Keratinocyte (primary cell): ENCODE measurements at places on chromosomes 7 and 10.

DNA sequence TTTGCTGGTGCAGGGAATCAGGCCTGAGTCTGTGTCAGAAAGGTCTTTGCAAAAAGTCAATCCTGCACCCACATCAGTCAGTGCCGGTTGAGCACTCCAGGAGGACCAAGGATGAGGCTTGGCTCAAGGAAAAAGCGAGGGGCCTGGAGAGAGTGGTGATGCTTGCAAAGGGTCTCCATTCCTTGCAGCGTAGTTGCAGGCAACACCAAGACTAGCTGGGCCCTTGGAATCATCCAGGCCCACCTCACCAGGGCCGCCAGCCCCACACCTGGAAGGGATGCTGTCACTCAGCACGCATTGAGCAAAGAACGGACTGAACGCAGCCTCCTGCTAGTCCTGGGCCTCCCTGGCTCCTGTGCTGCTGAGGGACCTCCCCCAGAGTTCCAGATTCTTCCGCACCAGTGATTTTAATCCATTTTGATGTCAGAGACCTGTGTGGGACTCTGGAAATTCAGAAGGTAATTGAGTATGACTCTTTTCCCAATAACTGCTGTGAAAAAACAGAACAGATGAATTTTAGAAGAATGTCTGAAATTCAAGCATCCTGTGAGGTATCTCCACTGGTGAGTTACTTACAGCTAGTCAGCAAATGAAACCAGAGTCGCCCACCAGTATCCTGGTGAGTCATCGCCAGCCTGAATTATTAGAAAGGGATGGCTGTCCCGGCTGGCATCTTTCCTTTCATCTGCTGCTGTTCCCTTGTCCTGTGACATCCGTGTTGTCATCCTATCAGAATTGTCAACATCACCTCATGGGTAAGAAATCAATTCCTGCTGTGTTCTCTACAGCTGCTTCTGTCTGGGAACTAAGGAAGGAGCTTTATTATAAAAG lies 150.8 kb upstream of the NPS start:
- DNase-seq: no peak

DNA sequence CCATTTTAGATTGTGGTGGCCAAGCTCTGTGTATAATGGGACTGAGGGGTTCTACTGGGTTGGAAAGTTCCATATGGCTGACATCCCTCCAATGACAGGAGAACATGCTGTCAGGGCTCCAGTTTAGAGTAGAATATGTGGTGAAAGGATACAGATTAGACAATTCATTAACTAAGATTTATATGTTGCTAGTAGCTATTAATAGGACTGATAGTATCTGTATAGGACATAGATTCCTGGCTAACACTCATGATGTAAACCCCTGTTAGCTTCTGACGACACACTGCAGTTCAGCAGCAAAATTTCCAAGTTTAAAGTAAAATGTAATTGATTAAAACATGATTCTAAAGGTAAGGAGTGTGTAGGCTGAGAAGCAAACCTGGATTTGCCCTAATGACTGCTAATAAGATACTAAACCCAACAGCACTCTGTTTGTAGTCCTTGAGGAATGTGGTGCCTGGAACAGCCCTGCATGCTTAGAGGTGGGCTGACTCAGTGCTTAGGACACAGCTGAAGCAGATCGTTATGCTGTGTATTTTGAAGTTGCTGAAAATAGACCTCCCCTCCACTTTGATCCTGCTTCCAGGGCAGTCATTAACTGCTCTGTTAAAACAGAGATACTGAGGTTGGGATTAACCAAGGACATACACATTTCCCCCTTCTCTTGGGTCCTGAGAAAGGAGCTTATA lies 1129.6 kb downstream of the SORCS3 start:
- DNase-seq: no peak

DNA sequence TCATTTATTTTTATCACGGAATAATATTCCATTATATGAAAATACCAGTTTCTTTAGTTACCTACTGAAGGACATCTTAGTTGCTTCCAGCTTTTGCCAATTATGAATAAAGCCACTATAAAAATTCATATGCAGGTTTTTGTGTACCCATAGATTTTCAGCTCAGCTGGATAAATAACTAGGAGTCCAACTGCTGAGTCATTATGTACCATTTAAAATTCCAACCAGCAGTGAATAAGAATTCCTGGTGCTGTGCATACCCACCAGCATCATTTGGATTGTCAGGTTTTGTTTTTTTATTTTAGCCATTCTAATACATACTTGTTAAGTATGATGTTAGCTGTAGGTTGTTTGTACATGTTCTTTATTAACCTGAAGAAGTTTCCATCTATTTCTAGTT lies 14.5 kb downstream of the FAM24B start:
- no peak for DNase-seq

DNA sequence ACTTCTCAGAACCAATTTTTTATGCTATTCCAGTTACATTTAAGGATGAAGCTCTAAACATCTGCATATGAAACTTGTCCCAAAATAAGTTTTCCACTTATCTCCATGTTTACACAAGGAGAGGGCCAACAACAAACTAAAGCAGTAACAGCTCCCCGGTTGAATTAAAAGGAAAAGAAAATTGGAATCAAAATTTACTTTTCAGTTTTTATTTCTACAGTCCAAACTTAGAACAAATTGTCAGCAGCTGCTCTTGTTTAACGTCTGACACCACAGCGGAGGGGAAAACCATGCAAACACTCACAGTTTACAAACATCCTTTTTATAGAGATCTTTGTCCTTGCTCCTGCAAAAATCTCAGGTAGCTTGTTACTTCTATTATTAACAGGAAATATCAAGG lies 101.3 kb downstream of the COL28A1 start:
- no peak for DNase-seq

DNA sequence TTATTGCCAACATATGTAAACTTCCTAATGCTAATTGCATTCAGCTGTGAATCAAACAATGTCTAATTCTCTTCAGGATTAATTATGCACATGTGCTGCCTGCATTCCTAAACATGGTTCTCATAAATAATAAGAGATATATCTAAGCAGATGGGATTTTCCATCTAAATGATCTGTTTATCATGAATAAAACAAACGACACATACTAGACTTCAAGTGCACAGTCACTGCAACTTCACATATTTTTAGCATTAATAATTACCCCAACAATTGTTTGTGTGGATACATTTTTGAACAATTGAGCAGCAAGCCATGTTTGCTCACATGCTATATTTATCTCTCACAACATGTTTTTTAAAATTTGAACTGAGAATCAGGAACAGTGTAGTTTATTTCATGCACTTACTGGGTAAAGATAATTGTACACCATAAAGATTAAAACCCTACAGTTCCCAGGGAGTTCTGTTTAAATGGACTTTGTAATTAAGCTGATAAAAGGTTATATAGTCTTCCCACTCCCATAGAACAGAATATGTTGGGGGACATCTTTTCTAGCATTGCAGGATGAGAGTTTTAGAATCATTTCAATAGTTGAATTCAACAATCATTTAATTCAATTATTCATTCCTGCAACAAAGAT lies 378.5 kb downstream of the MDFIC start:
- no peak for DNase-seq

DNA sequence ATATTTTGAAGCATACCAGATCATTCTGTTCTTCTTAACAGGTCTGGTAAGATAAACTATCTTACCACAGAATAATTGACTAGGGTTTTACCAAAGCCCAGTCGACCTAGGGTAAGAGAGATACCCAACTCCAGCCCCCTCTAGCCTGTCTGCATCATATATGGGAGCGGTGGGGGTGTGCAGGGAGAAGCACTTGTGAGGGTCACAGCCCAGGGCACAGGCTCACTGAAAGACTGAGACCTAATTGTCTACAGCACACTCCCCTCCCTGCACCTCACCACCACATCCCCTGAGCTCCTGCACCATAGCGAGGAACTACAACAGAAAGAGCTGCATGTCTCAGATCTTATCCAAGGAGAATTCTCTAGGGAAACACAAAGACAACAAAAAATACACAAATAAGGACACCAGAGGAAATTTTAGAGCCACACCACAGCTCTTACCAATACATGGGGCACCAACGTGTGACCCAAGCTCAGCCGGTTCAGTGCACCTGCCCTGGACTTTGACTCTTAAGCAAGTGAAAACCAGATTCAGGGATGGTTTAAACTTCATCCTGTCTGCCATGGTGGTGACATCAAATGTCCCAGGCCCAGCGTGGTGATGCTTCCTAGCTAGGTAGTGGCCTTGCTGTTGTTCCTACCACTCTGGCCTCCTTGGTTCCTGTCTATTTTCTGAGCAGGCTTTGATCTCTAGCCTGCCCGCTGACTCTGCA lies 150.8 kb downstream of the HERPUD2 start:
- DNase-seq: no peak

GRCh38 chr7:148695953-148696352 lies 2.8 kb upstream of the CUL1 start:
- no peak for DNase-seq

GRCh38 chr10:29914986-29915785 lies 144.2 kb downstream of the JCAD start:
- no peak for DNase-seq

DNA sequence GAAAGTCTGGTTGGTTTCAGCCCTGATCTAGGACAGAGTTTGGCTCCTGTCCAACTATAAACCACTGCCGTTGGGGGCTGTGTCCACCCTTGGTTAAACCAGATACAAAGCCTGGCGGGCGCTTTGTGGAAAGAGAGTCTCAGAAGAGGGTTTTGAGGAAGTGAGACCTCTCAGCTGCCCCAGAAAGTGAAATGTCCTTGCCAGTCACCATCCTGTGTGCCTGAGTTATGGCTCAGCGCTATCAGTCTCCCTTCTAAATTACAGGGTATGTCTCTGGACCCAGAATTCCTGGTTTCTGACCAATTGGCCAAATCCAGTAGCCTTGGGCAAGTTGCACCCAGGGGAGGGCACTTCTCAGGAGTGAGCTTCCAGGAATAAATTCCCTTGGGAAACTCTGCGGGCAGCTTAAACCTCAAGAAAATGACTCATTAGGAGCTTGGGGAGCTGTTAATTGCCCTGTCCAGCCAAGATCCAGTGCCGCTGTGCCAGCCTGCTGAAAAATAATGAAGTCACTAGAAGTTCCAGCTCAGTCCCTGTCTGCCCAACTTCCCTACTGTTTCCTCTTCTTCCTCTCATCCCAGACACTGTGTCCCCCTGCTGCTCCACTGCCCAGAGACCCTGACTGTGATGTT lies 66.7 kb upstream of the PDZD8 start:
- peak; percentile 58 for DNase-seq

DNA sequence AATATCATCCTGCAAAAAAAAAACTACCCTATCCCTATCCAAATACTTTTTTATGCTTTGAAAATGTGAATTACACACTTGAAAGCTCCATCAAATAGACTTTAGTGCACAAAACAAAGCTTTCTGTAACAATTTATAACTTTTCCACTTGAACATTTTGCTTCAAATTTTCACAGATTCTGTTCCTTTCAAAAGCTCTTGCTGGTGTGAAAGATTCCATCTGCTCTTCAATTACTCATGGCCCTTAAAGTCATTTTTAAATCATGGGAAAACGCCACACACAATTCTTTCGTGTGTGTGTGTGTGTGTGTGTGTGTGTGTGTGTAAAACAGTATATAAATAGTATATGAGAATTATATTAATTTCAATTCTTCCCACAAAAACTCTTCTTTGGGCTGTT lies 167.5 kb downstream of the PRPF18 start:
- no peak for DNase-seq

GRCh38 chr10:22217842-22218241 lies at the start of gene EBLN1:
Gene EBLN1 (minus strand): TSS chr10:22218015. CDS start chr10:22209983, 8,032 bp downstream.
- no peak for DNase-seq

DNA sequence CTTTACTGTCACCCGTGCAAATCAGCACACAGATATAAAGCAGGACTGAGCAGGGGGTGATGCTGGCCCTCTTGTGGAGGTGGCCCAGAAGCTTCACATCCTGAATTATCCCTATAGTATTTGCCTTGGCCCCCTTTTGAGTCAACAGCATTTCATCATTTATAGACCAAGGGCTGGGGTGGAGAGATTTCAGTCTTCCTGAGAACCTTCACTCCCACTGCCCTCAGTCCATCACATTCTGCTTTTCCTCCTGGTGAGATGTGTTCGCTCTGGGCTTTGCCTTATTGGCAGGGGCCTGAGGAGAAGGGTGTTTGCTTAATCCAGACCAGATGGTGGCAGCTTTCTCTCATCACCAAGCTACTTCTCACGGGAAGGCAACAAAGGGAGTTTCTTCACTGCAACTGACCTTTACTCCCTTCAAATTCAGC lies 47.7 kb downstream of the NOC3L start:
- no peak for DNase-seq

DNA sequence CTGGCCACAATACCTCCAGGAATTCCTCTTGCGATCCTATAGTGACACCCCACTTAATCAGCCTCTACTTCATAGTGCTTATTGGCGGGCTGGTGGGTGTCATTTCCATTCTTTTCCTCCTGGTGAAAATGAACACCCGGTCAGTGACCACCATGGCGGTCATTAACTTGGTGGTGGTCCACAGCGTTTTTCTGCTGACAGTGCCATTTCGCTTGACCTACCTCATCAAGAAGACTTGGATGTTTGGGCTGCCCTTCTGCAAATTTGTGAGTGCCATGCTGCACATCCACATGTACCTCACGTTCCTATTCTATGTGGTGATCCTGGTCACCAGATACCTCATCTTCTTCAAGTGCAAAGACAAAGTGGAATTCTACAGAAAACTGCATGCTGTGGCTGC lies 56.8 kb downstream of the GPR141 start:
- no peak for DNase-seq

- no peak for DNase-seq
These were observed 32.2 kb downstream of the SPOCK2 start for GRCh38 chr10:72056113-72056512.

- DNase-seq: no peak
These were observed 81.0 kb downstream of the CPED1 start for GRCh38 chr7:121069346-121070100.

DNA sequence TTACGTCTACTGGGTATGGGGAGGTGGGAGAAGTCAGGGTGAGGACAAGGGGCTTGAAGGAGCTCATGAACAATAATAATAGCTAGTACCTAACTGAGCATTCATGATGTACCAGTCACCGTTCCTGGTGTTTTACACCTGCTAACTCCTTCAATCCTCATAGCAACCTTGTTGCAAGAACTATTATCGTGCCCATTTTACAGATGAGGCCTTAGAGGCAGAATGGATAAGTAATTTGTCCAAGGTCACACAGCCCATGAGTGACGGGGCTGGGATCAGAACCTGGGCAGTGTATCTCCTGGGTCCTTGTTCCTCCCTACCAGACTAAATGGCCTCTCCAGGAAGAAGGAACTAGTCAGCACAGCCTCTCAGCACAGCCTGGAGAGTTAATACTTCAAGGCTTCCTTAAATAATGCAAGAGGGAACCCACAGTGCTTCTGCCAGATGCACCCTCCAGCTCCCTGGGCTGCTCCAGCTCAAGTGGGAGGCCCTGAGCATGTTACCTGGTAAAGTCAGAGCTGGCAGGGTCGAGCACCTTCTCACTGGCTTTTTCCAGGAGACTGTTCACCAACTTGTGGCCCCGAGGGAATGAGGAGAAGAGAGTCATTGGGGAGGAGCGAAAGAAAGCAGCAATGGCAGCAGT lies 28.8 kb downstream of the RRP12 start:
- DNase-seq: no peak

GRCh38 chr10:36087006-36088005 lies 445.2 kb upstream of the FZD8 start:
- no peak for DNase-seq

DNA sequence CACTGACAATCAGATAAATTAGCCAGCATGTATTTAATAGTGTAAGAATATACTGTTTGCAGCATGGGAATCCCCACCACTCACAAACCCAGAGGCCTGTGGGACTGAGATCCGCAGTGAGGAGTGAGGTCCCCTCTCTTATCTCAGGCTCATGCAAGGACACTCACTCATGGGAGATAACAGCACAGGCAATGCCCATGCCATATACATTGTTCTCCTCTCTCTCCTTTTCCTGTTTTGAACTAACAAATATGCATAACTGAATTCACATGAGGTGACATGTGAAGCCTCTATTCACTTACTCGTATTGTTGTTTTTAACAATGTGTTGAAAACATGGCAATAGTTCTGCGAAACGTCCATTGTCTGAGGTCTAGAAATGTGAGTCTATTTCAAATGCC lies 230.5 kb downstream of the ARHGAP21 start:
- DNase-seq: no peak
